ENCODE measurements at places on chromosomes 4 and X. TPM values are rescaled to one million over a fixed set of nuclear protein-coding genes. Genes with fewer than 3 reads are reported as not detected.

The FATE1 gene
- total RNA-seq = not detected

The EFHC2 gene
- 0.08 TPM for total RNA-seq

The EOLA1 gene
- 27.1 TPM for total RNA-seq

The RXFP1 gene
- total RNA-seq = not detected

DNA sequence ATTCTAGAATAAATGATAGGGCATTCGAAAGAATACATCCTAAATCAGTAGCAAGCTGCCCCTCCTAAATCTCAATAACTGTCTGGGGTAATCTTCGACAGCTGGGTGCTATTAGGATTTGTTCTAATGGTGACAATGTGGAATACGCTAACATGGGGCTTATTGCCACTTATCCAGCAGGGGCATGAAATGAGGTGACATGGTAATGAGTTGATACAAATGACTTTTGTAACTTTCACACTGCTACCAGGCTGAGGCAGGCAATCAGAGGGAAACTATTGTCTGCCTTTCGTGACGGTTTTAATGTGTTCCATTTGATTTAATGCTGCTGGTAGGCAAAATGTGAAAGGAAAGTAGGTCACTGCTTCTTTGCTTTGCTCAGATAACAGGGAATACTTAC is 1047.4 kb upstream of the PABPC4L start:
- no peaks in the 10 kb centered on the region for H3K4me1 ChIP-seq
- no peak overlapping the region for H3K27ac ChIP-seq
- H3K27me3 ChIP-seq = no peaks in the 10 kb centered on the region
- DNase-seq = no peak

DNA sequence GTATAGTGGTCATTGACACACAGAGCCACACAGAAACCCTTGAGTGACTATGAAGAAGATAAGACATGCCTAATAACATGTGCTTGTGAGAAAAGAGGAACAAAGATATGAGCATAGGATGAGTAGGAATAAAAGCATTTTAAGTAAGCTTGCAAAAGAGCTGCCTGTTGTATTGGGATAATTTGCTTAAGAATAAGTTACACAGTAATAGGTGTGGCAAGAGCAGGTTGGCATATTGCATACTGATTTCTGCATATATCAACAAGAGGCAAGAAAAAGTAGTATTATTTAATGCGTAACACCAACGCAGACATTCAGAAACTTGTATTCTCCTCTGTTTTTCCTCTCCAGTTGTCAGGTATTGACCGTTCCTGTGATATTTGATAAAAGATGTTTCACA is 111.5 kb upstream of the UGT8 start:
- no peak for DNase-seq
- no peaks in the 10 kb centered on the region for H3K4me1 ChIP-seq
- H3K27me3 ChIP-seq = no peaks in the 10 kb centered on the region

- H3K4me3 ChIP-seq = no peak overlapping the region
- H3K27ac ChIP-seq = no peak overlapping the region
- no peak for DNase-seq
- no peaks in the 10 kb centered on the region for H3K4me1 ChIP-seq
- H3K27me3 ChIP-seq = no peaks in the 10 kb centered on the region
- no peaks in the 10 kb centered on the region for H3K36me3 ChIP-seq
These were observed 106.6 kb upstream of the NAP1L5 start for GRCh38 chr4:88804234-88804633.

DNA sequence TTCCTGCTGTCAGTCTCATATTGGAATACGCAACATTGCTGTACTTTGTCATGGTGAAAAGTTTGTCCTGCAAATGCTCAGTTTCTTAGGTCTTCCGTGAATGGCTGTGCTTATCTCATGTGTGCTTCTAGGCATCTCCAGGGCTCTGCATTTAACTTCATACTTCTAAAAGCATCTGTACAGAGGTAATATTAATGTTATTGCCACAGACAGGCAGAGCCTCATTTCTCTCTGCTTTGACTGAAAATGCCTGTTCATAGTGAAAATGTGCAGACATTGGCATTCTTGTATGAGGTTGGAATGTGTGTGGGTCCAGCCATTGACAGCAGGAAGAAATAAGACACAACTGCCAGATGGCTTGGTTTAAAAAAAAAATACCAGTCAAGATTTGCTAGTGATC is 140.1 kb upstream of the TTC29 start:
- no peaks in the 10 kb centered on the region for H3K36me3 ChIP-seq
- H3K4me1 ChIP-seq = no peaks in the 10 kb centered on the region
- H3K27ac ChIP-seq = no peak overlapping the region
- H3K27me3 ChIP-seq = no peaks in the 10 kb centered on the region

- no peak for DNase-seq
- H3K36me3 ChIP-seq = no peaks in the 10 kb centered on the region
- no peak overlapping the region for H3K4me3 ChIP-seq
These were observed 16.1 kb upstream of the CRMP1 start for GRCh38 chr4:5908876-5909427.

DNA sequence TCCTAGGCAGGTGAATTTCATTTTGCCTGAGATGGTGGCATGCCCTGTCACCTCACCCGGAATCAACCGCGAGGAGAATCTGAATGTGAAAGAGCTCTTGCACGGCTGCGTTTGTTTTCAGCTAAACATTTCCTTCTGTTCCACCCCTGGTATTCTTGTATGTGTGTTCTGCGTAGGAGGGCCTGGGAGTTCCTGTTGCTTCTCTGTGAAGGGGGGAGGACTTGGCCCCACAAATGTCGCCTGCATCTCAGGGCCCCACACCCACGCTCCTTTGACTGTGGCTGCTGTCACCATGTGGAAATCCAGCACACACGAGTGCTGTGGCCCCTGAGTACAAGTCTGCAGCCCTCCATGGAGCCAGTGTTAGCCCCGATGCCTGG is 45.8 kb upstream of the CLCN4 start:
- H3K4me1 ChIP-seq = peaks cover 47% of the 10 kb centered on the region
- H3K27me3 ChIP-seq = no peaks in the 10 kb centered on the region
- H3K27ac ChIP-seq = peak overlapping the region; percentile 87
- no peaks in the 10 kb centered on the region for H3K36me3 ChIP-seq

DNA sequence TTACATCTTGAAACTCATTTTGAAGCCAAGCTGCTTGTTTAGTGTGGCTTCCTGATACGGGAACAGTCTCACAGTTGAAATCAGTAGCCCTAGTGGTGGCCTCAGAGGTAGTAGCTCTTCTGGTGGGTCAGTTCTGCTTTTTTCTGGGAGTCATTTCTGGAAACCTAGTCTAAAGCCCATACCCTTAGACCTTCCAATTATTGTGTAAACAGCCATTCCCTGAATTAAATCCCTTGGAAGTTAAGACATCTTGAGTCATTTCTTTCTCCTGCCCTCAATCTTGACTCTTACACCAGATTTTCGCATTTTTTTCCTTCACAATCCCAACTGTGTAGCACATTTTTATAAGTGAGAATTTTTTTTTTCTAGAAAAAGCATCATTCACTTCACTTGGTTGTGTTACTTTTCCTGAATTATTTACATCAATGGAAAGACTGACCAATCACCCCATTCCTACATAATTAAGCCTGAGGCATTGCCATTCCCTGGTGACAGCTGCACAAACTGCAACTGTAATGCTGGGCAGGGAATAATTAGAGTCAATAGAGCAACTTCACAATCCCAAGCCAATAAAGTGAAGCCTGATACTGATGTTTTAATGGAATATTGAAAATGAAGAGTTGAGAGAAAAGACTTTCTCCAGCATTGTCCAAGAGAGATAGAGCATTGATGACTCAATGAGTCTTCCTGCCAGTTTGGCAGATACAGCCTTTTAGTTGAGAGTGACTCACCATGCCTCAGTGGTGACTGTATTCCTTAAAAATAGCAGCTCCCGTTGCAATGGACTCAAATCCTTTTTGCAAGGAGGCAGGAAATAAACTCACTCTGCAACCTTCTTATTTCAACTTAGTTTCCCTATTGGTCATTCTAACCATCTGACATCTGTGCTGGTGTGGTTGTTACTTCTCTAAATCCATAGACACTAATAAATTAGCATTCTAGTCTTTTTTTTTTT is 13.0 kb upstream of the SEPSECS start:
- no peaks in the 10 kb centered on the region for H3K36me3 ChIP-seq
- peaks cover 8% of the 10 kb centered on the region for H3K4me1 ChIP-seq
- no peak overlapping the region for H3K27ac ChIP-seq

DNA sequence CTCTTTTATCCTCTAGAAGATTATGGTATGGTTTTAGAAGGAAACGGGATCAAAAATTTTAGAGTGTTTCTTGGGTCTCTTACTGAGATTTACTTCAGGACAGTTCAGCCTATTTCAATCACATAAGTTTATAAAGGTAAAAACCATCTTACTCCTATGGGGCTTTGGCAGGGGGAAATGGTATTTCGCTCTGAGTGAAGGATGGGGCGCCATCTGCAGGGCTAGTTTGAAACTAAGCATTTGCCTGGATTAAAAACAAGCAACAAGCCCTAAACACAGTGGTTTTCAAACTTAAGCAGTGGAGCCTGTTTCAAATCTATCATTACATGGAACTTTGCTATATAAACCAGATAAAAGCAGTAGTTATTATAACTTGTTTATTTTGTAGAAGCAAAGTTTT is 361.5 kb upstream of the FMR1 start:
- H3K4me3 ChIP-seq = no peak overlapping the region
- no peaks in the 10 kb centered on the region for H3K36me3 ChIP-seq
- H3K4me1 ChIP-seq = no peaks in the 10 kb centered on the region
- H3K27me3 ChIP-seq = no peaks in the 10 kb centered on the region
- DNase-seq = no peak

DNA sequence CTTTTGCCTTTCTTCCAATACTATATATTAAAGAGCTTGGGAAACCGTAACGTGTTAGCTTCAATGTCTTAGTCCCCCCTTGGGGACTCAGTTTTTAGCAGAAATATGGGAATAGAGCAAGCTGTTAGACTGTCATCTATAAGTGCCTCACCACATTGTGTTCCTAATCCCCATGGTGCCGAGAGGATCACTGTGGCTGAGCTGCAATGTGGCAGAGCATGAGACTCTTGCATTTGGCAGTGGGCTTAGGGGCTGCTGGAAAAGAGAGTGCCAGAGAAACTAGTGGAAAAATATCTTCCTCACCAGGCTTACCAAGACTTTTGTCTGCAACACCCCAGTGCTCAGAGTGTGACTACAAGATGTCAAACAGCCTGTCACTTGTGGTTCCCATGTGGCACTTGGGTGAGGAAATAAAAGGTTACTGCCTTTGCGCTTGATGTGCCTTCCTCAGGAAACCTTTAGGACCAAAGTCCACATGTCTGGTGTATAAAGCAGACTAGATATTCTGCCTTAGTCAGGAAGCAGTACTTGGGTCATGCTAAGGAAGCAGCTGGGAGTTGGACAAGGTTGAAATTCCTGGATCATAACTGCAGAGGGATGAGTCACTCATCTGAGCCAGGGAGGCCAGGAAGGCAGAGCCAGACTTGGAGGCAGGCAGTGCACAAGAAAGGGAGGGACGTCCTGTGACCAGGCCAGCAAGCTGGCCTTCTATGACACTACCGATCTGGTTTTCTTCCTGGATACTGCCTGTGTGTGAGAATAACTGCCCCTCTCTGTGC is 9.7 kb upstream of the MAGEA4 start:
- H3K27me3 ChIP-seq = no peaks in the 10 kb centered on the region
- no peaks in the 10 kb centered on the region for H3K36me3 ChIP-seq
- no peak overlapping the region for H3K4me3 ChIP-seq
- DNase-seq = no peak

GRCh38 chrX:39859991-39860861 is 237.5 kb downstream of the BCOR start:
- H3K27me3 ChIP-seq = no peaks in the 10 kb centered on the region
- peak overlapping the region; percentile 55 for H3K27ac ChIP-seq
- H3K4me3 ChIP-seq = no peak overlapping the region
- H3K36me3 ChIP-seq = no peaks in the 10 kb centered on the region
- H3K4me1 ChIP-seq = peaks cover 48% of the 10 kb centered on the region
- DNase-seq = peak; percentile 89

DNA sequence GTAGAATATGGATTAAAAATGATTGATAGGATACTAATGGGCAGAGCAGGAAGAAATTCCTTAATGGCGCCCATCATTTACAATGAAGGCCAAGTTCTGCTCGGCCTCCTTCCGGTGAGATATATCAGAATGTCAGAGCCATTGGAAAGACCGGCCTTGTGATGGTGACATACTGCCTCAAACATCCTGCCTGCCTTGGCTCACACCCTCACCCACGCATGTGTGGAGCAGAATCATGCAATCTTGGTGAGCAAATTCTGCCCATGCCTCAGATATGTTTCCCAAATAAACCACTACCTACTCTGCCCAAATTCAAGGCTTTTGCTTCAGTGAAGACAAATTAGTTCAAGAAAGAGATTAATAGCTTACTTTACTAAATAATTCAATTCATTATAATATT is 163.3 kb downstream of the MID1 start:
- no peaks in the 10 kb centered on the region for H3K27me3 ChIP-seq
- no peak overlapping the region for H3K4me3 ChIP-seq
- no peak overlapping the region for H3K27ac ChIP-seq
- DNase-seq = no peak
- H3K4me1 ChIP-seq = no peaks in the 10 kb centered on the region

DNA sequence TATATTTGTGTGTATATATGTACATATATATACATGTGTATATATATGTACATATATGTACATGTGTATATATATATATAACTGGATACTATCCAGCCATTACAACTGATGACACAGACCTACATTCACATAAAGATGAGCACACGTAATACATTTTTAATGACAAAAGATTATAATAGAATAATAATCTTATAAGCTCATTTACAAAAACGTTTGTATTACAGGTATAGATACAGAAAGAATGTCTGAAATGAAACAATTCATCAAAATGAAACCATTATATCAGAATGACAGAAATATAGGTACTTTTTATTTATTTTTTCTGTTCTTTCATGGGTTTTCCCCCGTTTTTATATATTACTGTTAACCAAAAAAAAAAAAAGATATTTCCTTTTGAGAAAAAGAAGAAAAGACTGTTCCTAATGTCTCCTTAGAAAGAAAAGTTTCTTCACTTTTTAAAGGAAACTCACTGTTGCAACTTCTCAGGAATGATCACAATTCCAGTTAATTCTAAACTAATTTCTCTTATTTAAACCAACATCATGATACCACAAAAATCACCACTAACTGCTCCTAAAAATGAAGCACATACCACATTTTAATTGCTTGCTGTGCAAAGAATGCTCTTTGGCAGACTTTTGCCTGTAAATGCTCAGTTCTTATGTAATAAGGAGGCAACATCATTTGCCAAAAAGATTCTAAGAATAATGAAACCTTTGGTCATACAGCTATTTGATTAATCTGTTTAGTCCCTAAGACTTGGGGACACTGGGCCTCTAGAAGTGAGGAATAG is 18.9 kb downstream of the LEF1 start:
- no peak for DNase-seq
- H3K27ac ChIP-seq = no peak overlapping the region
- H3K27me3 ChIP-seq = no peaks in the 10 kb centered on the region
- H3K36me3 ChIP-seq = no peaks in the 10 kb centered on the region
- no peak overlapping the region for H3K4me3 ChIP-seq

- no peak overlapping the region for H3K27ac ChIP-seq
- H3K4me1 ChIP-seq = no peaks in the 10 kb centered on the region
- no peak overlapping the region for H3K4me3 ChIP-seq
- no peaks in the 10 kb centered on the region for H3K36me3 ChIP-seq
- H3K27me3 ChIP-seq = no peaks in the 10 kb centered on the region
These were observed 124.6 kb downstream of the RAP1GDS1 start for GRCh38 chr4:98385831-98386230.

GRCh38 chr4:115607311-115607710 is 493.9 kb upstream of the NDST4 start:
- no peaks in the 10 kb centered on the region for H3K36me3 ChIP-seq
- H3K27ac ChIP-seq = no peak overlapping the region
- H3K27me3 ChIP-seq = no peaks in the 10 kb centered on the region
- DNase-seq = no peak
- H3K4me1 ChIP-seq = no peaks in the 10 kb centered on the region
- H3K4me3 ChIP-seq = no peak overlapping the region

GRCh38 chr4:18454349-18454748 is 432.8 kb upstream of the LCORL start:
- no peaks in the 10 kb centered on the region for H3K27me3 ChIP-seq
- no peak overlapping the region for H3K27ac ChIP-seq
- H3K36me3 ChIP-seq = no peaks in the 10 kb centered on the region
- no peaks in the 10 kb centered on the region for H3K4me1 ChIP-seq
- no peak for DNase-seq
